Activated CD4-positive, alpha-beta memory T cell treated with anti-CD3 and anti-CD28 coated beads for 36 hours (primary cell): ENCODE measurements at places on chromosomes 3 and 15. TPM values are rescaled to one million over a fixed set of nuclear protein-coding genes. Genes with fewer than 3 reads are reported as not detected.

Gene NR1I2
- 0.36 TPM for total RNA-seq

Gene HACD3
- 29.1 TPM for total RNA-seq

Gene SENP7
- 15.8 TPM for total RNA-seq

Gene GPR87
- 1.1 TPM for total RNA-seq

Gene CFAP44
- total RNA-seq = 1.5 TPM

Gene ADIPOQ
- not detected for total RNA-seq

Gene IL17RC
- total RNA-seq = 0.40 TPM

Gene CCDC39
- total RNA-seq = not detected
